A673 (cell line): ENCODE measurements at places on chromosomes 4 and X. TPM values are rescaled to one million over a fixed set of nuclear protein-coding genes. Genes with fewer than 3 reads are reported as not detected.

- no peak overlapping the region for H3K4me3 ChIP-seq
- H3K27ac ChIP-seq: no peak overlapping the region
- no peaks in the 10 kb centered on the region for H3K36me3 ChIP-seq
- H3K4me1 ChIP-seq: no peaks in the 10 kb centered on the region
Measured at GRCh38 chrX:134294548-134294947, 57.6 kb downstream of the CCDC160 start.

GRCh38 chr4:14726441-14726840 lies 275.8 kb upstream of the CPEB2 start:
- no peaks in the 10 kb centered on the region for H3K27me3 ChIP-seq
- no peak overlapping the region for H3K4me3 ChIP-seq
- DNase-seq: no peak
- no peak overlapping the region for H3K27ac ChIP-seq
- no peaks in the 10 kb centered on the region for H3K4me1 ChIP-seq
- no peaks in the 10 kb centered on the region for H3K36me3 ChIP-seq

- no peak overlapping the region for H3K4me3 ChIP-seq
- no peak overlapping the region for H3K27ac ChIP-seq
- DNase-seq: no peak
- H3K36me3 ChIP-seq: no peaks in the 10 kb centered on the region
Measured at GRCh38 chrX:118780911-118781310, 42.7 kb upstream of the ZCCHC12 start.

GRCh38 chr4:68360231-68360968 lies 10.5 kb upstream of the YTHDC1 start:
- DNase-seq: no peak
- H3K27me3 ChIP-seq: no peaks in the 10 kb centered on the region
- H3K36me3 ChIP-seq: no peaks in the 10 kb centered on the region
- H3K27ac ChIP-seq: no peak overlapping the region
- no peak overlapping the region for H3K4me3 ChIP-seq
- H3K4me1 ChIP-seq: no peaks in the 10 kb centered on the region

DNA sequence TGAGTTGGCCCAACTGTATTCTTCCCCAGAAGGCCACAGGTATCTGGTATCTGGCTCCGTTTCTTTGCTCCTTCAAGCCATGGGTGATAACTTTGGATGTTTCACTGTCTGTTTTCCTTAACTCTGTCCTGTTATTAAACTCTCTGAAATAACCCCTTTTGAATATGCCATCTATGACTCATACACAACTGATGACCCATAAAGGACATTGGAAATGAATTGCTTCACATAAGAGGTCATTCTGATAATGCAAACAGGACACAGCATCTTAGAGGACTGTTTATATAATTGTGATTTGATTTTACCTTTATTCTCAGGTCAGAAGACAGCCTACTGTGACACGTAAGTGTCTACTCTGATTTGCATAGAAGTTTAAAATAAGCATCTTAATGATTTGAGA lies 227.7 kb downstream of the VEGFC start:
- peaks cover 5% of the 10 kb centered on the region for H3K4me1 ChIP-seq
- no peak overlapping the region for H3K27ac ChIP-seq
- no peak for DNase-seq
- H3K27me3 ChIP-seq: peaks cover 44% of the 10 kb centered on the region

GRCh38 chrX:45036161-45036560 lies 163.2 kb downstream of the KDM6A start:
- no peak overlapping the region for H3K27ac ChIP-seq
- H3K4me1 ChIP-seq: peaks cover 11% of the 10 kb centered on the region
- H3K4me3 ChIP-seq: no peak overlapping the region
- DNase-seq: no peak
- peaks cover 3% of the 10 kb centered on the region for H3K36me3 ChIP-seq

Gene USP11
- 122 and 134 TPM in 2 replicates for total RNA-seq

Gene SPATA4
- total RNA-seq: not detected in 2 replicates

- H3K4me1 ChIP-seq: no peaks in the 10 kb centered on the region
- H3K4me3 ChIP-seq: no peak overlapping the region
- no peak for DNase-seq
- no peaks in the 10 kb centered on the region for H3K27me3 ChIP-seq
- H3K27ac ChIP-seq: no peak overlapping the region
- no peaks in the 10 kb centered on the region for H3K36me3 ChIP-seq
Measured at GRCh38 chr4:144409525-144409924, 236.4 kb upstream of the HHIP start.

DNA sequence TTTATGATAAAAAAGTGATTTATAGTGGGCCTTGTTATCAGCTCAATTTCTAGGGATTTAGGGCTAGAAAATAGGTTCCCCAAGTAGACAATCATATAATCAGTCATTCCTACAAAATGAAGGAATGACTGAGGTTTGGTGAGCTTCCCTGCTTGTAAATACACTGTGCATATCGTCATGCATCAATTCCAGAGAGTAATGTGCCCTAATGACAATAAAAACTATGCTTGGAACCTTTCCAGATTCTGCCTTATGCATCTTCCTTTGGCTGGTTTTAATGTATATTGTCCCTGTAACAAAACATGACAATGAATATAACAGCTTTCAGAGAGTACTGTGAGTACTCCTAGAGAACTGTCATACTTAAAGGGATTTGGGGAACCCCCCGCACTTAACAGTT lies 1310.9 kb downstream of the PCDH7 start:
- H3K4me1 ChIP-seq: peaks cover 7% of the 10 kb centered on the region
- no peaks in the 10 kb centered on the region for H3K27me3 ChIP-seq
- DNase-seq: peak; percentile 61
- H3K36me3 ChIP-seq: no peaks in the 10 kb centered on the region
- H3K27ac ChIP-seq: no peak overlapping the region
